ENCODE measurements at places on chromosomes 4 and X.

DNA sequence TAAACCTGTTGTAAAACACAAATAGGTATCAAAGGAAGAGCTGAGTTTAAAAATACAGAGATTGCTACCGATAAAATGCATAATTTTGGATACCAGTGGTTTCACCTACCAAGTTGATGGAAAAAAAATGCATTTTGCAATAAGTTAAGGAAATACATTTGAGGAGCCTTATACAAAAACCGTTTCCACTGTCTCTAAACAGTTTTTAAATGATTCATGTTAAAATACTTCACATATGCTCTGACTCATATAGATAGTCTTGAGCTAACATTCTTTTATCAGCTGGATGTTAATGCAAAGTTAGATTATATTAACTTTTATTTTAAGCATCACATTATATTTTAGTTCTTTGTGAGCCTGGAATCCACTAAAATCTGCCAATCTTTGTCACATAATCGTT, 50.6 kb upstream of the ANKRD17 start:
- no peak for DNase-seq

- no peak for DNase-seq
These were observed 4.8 kb downstream of the AVPR2 start for GRCh38 chrX:153909024-153909979.

DNA sequence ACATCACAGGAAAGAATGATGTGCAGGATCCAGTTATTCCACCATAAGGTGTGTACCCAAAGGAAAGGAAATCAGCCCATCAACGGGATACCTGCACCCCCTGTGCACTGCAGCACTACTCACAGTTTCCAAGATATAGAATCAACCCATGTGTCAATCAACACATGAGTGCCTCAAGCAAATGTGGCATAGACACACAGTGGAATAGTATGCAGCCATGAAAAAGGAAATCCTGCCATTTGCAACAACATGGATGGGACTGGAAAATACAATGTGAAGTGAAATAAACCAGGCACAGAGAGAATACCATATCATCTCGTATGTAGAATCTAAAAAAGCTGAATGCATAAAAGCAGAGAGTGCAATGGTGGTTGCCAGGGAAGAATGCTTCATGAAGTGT, 53.3 kb downstream of the DHRSX start:
- DNase-seq: no peak

DNA sequence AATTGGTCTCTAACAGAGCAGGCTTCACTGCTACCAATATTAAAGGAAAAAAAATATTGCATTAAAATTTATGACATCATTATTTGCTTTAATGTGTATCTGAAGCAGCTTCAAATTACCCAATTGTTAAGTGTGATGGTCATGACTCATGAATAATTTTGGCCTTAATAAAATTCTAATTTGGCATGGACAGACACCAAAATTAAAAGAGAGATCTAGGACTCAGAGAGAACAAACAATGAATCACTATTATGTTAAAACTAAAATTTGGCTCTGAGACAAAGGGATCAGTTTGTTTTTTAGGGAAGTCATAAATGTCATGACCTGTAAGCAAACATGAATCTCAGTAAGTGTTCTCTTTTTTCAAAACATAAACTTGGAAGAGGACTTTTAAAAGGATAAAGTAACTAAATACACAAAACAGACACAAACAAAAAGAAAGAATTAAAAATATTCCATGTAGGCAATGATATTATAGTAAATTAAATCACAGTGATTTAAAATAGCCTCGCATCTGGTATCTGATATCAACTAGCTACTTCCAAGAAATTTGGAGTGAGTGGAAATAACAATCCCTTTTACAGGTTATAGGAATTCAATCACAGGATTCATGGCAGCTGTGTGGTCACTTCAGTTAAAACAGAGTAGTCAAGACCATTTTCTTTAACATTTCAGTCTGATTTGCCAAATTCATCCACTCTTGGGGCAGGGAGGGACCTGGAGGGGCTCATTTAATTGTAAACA, 11.6 kb downstream of the VEGFC start:
- no peak for DNase-seq

DNA sequence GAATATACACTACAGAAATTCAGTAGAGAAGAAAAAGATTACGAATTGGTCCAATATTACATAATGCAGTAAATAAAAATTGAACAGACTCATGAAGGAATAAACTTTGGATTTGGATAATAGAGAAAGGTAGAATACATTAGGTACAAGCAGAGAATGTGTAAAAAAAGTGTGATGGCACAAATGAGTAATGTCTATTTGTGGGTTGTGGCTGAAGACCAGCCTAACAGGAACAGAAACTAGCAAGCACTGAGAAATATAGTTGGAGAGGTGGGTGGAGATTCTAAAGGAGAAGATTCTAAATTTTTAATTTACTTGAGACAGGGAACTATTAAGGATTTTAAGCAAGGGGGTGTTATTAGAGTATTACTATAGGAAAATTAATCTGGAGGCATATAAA, 15.2 kb upstream of the CLOCK start:
- no peak for DNase-seq

- no peak for DNase-seq
These were observed 662 bp downstream of the UBA1 start for GRCh38 chrX:47194194-47194787.

DNA sequence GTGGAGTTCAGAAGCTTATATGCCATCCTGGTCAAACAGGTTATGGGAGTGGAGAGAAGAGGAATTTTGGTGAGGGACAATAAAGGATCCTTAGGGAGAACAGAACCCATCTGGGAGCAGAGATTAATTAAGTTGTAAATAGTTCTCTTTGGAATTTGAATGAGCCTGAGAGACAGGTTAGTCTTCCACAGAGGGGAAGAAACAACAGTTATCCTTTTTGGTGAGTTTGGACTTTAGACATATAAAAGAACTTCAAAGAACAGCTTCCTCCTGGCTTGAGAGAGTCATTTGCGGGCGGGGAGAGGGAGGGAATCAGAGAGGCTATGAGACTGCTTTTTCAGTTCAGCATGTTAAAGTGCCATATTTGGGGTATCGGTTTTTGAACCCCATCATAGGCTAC, 793.3 kb upstream of the MAGEB2 start:
- DNase-seq: no peak

GRCh38 chrX:56728752-56729151, 291 bp upstream of the NBDY start:
- peak; percentile 9 for DNase-seq

GRCh38 chrX:131741103-131741581, 197.3 kb downstream of the OR13H1 start:
- peak; percentile 48 for DNase-seq

DNA sequence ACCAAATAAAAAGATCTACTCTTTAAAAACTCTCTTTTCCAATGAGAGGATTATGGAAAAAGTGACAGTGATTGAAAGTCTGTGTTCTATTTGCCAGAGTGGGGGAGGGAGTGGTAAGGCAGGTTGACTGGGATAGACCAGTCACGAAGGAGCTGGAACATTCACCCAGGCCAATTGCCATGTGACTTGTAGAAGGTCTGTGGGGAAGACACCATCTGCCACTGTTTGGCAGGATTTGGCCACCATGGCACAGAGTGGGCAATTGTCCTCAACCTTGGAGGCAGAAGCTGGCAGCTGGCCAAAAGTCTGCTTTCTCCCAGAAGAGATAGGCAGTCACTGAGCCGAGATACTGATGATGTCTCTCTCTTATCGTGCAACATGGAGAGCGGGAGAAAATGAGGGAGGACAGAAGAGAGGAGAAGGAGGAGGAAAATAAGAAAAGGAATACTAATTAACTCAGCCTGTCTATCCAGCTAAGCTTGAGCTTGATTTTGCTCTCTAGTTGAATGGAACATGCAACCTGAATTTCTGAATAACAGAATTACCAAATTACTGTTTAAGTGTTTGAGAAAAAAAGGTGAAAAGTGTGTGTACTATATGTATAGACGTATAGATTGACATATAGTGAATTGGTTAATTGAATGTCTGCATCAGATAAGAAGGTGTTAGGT, 267.1 kb downstream of the ARHGAP24 start:
- DNase-seq: no peak

- DNase-seq: no peak
These were observed 3.9 kb downstream of the P2RY8 start for GRCh38 chrX:1533058-1533457.

- no peak for DNase-seq
These were observed 7.3 kb downstream of the PGK1 start for GRCh38 chrX:78111140-78111931.

GRCh38 chr4:108031427-108032083, 41.9 kb downstream of the HADH start:
- no peak for DNase-seq

GRCh38 chr4:150923945-150924344, 91.1 kb downstream of the LRBA start:
- DNase-seq: no peak

GRCh38 chr4:37927434-37927833, 32.8 kb upstream of the PTTG2 start:
- no peak for DNase-seq

DNA sequence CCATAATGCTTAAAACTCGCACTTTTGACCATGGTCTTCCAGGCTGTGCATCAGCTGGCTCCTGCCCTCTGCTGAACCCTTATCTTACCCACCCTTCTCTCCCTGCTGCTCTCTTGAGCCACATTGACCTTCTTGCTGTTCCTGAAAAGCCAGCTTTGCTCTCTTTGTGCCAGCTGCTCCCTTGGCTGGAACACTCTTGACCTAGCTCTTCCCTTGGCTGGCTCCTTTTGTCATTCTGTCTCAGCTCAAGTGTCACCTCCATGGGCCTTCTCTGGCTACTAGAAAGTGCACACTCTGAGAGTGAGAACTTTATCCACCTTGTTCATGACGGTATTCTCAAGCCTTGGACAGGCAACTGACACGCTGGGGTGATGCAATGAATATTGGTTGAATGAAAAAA, 112.1 kb downstream of the MGST2 start:
- DNase-seq: no peak

GRCh38 chr4:174553031-174553430, 30.7 kb upstream of the HPGD start:
- no peak for DNase-seq

DNA sequence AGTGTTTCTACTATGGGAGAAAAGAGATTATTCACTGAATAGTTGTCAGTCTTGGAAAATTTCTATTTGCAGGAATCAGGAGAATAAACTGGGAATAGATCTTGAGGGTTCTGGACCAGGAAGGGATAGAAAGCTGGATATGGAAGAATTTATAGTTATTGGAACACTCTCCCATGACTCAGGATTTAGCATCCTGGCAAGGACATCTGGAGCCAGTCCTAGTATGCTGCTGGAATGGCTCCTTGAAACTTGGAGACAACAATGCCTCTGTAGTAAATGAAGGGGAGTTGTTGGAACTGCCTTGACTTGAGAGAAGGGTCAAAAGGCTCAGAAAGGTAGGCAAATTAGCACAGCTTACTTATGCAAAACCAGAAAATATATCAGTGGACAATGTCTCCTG, 23.5 kb upstream of the THOC2 start:
- DNase-seq: no peak

DNA sequence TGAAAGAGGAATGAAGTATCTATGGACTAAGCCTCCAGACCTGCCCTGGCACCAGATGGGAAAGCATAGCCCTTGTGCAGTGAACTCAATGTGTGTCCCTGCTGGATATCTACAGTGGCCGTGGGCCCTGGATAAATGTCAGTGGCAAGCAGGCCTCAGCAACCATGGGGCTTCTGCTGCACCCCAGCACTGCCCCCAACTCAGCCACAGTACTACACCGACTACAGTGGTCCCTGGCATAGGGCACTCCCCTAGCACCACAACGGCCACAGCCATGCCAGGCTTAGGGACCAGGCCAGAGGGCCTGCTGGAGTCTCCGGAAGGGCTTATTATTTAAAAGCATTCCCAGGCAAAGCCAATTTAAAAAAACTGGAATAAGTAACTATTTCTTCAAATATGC, 459.1 kb downstream of the SH2D1A start:
- no peak for DNase-seq

DNA sequence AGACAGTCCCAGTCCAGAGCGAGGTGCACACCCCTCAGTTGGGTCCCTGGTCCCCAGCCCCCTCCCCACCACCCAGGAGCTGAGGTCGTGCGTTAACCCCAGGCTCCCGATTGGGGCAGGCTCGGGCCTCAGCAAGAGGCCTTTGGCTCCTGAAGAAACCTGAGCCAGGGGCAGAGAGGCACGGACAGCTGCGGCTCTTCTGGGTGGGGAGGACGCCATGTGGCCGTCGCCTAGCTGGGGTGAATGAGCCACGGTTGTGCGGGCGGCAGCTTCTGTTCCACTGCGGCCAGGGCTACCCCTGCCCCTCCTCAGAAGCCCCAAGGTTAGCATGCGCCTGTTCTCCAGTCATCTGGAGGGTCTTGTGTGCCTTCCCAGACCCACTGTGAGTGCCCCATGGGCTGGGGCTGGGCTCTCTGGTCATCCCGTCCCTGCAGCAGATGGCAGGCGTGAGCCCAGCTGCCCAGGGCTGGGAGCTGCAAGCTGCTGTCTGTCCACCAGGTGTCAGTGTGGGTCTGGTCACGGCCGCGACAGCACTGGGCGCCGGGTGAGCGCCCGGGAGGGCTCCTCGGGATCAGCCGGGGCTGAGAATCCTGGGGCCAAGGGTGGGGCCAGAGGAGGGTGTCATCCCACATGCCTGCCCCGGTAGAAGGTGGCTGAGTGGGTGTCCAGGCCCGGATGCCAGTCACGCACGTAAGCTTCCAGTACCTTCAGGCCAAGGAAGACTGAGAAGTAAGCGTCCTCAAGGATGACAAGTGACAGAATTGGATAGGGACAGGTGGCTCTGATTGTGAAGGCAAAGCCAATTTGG, 21.9 kb downstream of the ATP2B3 start:
- DNase-seq: no peak

- no peak for DNase-seq
These were observed 89.7 kb downstream of the SYTL5 start for GRCh38 chrX:38095971-38096529.

DNA sequence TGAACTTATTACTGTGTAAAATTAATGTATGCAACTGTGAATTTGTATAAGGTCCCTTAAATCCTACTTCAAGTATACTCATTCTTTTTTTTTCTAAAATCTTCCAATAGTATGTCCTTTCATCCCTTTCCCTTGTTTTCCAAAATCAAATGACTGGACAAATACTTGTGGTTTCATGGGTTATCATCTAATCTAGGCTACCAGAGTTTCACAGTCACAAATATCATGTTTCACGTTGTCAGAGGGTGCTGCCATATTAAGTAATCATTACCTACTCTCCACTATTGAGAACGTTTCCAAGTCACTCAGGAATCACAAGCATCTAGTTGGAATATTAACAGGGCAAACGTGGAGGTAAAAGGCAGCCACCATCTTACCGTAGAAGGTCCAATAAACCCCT, 1235.0 kb upstream of the TENM3 start:
- no peak for DNase-seq

All from stimulated activated CD8-positive, alpha-beta memory T cell treated with anti-CD3 and anti-CD28 coated beads, Interleukin-4, amount 100 ng/mL, for 4 hours (primary cell).